ENCODE measurements at places on chromosomes 6 and 20.

DNA sequence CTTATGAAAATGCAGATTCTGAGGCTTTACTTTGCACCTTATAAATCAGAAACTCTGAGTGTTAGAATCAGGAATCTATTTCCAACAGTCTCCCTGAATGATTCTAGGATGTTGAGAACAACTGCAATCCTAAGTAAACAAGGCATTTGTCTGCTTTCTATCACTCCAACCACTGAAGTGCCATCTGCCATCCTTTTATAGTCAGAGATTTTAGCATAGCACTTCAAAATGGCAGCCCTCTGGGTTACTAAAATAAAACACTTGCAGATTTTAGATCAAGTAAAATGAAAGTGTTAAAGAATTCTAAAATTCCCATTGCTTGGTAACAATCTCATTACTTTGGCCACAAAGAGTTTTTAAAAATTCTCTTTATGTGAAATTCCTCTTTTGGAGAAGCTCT lies 258.9 kb downstream of the CD109 start:
- DNase-seq: no peak

- no peak for DNase-seq
Observed at GRCh38 chr6:138258991-138259390, 40.7 kb upstream of the PBOV1 start.

- DNase-seq: no peak
Observed at GRCh38 chr6:43575105-43575771, 600 bp downstream of the XPO5 start.

DNA sequence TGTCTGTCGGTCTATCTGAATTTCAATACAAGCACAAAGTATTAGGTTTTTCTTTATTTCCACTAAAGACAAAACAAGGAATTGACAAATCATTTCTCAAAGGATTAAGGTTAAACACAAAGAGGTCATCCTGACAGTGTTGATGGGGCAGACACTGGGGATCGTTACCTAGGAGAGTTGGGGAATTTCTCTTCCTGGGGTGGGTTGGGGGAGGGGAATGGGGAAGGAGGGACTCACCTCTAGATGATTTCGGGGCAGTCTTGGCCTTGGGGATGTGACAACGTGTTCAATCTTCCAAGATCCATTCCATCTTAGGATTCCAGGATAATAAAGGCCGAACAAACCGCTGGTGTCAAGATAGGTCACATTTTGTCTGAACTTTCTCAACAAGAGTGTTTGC lies 35.4 kb upstream of the FOXA2 start:
- no peak for DNase-seq

DNA sequence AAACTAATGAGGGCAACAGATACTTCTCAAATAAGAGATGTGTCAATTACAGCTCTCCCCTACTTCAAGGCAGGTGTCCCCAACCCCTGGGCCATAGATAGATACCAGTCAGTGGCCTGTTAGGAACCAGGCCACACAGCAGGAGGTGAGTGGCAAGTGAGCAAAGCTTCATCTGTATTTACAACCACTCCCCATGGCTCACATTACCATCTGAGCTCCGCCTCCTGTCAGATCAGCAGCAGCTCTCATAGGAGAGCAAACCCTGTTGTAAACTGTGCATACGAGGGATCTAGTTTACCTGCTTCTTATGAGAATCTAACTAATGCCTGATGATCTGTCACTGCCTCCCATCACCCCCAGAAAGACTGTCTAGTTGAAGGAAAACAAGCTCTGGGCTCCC lies 422.1 kb downstream of the GJA1 start:
- DNase-seq: no peak

GRCh38 chr6:44005507-44005903 lies 121.7 kb downstream of the MRPL14 start:
- DNase-seq: no peak

DNA sequence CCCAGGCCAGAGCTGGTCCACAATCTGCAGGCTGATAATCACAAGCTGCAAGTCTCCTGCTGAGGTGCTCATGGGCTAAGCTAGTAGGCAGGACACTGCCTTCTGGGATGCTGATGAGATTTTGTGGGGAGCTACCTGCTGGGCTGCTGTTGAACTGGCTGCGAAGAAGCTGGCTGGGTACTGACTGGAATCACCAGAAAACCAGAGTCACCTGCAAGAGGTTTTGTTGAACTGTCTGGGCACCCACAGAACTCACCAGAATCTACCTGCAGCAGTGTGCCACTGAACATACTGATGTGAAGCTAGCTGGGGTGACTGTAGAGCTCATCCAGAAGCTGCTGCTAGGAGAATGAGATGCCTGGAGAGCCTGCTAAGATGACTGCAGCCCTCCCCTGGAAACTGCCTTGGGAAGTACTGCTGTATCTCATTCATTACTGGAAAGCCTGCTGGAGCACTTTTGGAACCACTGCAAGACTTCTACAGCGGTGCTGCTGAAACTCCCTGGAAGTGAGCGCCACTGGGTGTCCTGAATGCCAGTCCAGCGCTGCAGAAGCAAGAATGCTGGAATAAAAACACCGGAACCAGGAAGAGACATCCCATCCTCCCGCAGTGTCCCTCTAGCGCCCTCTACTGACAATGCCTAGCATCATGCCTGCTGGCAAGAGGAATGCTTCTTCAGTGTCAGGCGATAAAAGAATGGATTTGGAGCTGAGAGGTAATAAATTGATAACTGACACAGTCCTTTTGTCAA lies 64.9 kb upstream of the ARHGAP18 start:
- DNase-seq: peak; percentile 5

DNA sequence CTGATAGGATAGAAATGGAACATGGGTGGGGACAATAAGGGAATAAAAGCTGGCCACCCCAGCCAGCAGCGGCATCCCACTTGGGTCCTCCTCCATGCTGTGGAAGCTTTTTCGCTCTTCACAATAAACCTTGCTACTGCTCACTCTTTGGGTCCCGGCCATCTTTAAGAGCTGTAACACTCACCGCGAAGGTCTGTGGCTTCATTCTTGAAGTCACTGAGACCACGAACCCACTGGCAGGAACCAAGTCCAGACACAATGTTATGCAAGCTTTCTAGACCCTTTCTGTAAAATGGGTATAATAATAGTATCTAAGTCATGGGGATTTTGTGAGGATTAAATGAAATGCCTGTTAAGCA lies 48.9 kb upstream of the EZR start:
- no peak for DNase-seq

DNA sequence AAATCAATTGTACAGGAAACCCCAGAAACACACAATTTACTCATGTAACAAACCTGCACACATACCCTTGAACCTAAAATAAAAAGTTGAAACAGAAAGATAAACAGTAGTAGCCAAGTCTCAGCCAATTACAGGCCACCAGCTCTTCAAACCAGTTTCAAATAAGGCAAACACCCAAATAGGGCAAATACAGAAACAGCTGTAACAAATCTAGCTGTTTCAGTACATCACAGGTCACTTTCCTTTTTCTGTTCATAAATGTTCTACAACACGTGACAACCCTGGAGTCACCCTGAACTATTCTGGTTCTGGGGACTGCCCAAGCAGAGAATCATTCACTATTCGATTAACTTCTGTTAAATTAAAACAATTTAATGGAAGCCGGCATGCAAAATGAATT lies 329.0 kb downstream of the GJA1 start:
- DNase-seq: no peak

DNA sequence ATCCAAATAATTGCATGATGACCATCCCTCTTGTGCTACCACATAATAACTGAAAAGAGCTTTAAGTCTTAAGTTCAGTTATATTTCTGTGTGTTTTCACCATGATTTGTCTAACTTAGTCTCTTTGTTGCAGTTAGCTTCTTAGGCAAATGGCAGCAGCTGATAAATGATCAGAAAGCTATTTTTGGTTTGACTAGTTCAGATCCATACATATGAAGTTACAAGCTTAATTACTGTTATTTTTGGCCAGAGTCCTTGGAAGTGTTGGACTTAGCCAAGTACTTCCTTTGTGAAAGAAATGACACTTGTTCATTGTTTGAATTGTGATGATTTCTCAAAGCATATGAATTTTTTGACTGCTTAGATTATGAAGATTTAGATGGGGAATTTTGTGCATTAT lies 54.2 kb downstream of the HIVEP1 start:
- DNase-seq: no peak

DNA sequence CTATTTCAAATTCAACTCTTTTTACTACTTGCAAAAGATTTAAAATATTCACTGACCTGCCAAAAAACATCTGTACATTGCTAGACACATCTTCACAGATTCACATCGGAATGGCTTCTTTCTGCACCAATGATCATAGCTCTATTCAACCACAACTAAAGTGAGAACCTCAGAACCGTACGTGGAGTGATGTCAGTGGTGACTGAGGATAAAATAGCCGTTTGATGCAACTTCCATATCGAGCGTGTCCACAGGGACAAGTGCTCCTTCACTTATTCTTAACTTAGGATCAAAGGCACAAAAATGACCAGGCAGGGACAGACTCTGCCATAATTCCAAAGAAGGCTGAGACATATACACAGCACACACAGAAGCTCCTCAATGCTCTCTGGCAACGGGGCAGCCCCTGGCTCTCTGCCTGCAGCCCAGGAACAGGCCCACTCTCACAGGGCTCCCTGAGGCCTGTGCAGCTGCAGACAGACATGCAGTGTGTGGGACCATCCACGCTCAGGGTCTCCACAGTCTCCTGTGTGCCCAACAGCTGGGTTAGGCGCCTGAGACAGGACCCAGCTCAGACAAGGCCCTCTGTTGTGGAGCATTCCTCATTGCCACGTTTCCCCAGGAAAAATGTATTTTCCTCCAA lies 22.8 kb downstream of the FYN start:
- DNase-seq: no peak

DNA sequence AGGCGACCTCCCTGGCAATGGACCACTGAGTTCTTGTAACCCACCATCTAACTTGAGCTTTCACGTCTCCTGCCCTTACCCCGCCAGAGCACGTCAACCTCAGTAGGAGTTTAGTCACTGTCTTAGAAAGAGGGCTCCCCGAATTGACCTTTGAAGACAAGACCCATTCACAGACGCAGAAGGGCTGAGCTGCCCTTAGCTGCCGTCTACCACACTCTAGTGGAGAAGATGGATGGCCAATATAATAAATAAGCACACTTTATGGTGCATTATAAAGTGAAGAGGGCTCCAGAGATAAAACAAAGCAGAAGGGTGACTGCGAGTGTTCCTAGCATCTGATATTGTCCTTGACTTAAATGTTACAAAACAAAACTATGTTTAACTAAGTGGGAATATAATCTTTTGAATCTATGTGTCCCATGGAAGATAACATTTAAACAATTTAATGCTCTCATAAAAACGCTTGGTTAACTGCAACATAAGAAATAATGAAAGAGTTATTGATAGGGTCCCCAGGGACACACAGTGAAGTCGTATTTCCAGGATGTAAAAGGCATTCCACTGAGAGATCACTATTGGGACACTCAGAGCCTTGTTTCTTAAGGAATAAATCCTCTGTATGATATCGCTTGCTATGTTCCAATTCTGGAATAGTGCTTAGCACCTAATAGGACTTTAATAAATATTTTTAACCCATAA lies 261.1 kb downstream of the THBS2 start:
- no peak for DNase-seq

DNA sequence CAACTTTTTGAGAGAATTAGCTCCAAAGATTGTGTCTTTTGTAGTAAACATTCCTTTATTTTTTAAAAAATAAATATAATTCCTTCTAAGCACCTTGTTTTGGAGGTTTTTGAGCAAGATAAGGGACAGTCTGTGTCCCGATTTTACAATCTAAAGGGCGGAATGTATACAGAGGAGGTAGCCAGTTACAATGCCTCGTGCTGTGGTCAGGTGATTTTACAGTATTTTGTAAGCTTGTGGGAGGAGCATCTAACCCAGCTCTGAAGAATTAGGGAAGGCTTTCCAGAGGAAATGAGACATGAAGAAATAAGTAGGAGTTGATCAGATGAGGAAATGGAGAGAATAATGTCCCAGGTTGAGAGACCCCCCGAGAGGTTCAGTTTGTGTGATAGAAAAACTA lies 1.3 kb downstream of the HINT3 start:
- DNase-seq: no peak

- DNase-seq: no peak
Observed at GRCh38 chr20:21395666-21396598, 1.4 kb downstream of the NKX2-4 start.

DNA sequence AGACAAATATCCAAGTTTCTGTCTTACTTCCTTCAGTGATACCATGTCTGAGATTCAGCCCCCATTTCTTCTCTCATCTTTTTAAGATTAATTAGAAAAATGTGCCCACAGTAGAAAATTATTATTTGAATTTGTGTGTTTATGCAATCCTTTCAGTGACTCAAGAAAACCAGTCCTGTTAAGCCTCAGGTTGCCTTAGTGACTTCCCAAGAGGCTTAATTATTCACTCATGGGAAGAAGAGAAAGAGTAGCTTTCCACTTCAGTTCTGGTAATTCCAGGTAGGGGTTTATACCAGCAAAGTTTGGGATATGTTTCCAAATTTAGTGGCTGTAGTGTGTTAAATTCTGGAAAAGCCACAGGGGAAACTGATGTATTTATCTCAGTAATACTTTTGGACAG lies 149.1 kb downstream of the RIMS1 start:
- no peak for DNase-seq

DNA sequence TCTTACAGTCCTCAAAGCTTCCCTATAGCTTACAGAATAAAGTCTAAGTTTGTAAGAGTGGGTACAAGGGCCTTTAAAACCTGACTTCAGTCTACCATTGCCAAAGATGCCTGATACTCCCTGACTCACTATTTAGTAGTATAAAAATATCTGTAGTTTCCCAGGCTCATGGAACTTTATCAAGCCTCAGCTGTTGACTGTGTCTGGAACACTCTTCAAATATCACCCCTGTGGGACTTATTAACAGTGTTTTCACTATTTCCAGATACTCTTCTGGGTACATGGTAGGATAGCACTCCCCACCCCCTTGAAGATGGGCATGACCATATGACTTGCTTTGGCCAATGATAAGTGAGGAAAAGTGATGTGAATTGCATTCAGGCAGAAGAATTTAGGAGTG lies 105.3 kb upstream of the TENT5A start:
- no peak for DNase-seq

DNA sequence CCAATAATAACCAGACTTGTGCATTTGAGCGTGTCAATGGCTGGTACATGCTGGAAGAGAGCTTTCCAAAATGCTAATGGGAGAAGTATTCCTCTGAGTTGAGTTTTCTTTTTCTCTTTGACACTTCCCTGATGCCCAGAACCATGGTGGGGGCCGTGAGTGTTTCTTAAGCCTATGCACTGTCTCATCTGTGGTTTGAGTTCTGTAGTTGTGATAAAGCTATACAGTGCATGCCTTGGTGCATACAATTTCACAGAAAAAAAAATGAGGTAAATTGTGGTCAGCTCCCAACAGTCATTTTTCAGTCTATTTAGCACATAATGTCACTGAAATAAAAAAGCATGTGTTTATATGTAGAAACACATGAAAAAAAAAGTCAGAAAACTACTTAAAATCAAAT lies 204.8 kb downstream of the HDGFL1 start:
- DNase-seq: no peak
